ENCODE measurements at places on chromosomes 7 and 10. TPM values are rescaled to one million over a fixed set of nuclear protein-coding genes. Genes with fewer than 3 reads are reported as not detected.

Gene FBH1
- 94.6 TPM for polyA plus RNA-seq

Gene FAM25A
- polyA plus RNA-seq, result not detected

Gene TRIL
- not detected for polyA plus RNA-seq

Gene CLRN3
- not detected for polyA plus RNA-seq

Gene RFC2
- polyA plus RNA-seq, result 52.6 TPM

Gene EBLN1
- not detected for polyA plus RNA-seq

Gene NSUN5
- polyA plus RNA-seq, result 84.7 TPM

Gene RADIL
- polyA plus RNA-seq, result 0.04 TPM

Gene MLXIPL
- not detected for polyA plus RNA-seq

Gene INTS15
- polyA plus RNA-seq, result 47.7 TPM

Gene OR13A1
- polyA plus RNA-seq, result 4.0 TPM

Gene RBP3
- polyA plus RNA-seq, result not detected

All from naive B cell (primary cell).